A549 treated with CpdA at 1 μM for 4 hours (cell line): ENCODE measurements at places on chromosomes 6 and 20. TPM values are rescaled to one million over a fixed set of nuclear protein-coding genes. Genes with fewer than 3 reads are reported as not detected.

Gene COL9A3
- total RNA-seq: 0.40 to 0.72 TPM (median 0.50 TPM) in 5 replicates

Gene SCRT2
- total RNA-seq: not detected in 5 replicates

Gene KIF25
- 0.07 to 0.15 TPM in 2 of 5 replicates, not detected in the others for total RNA-seq

Gene F13A1
- not detected in 5 replicates for total RNA-seq

Gene PLN
- not detected in 5 replicates for total RNA-seq

Gene TGM3
- total RNA-seq: 0.03 to 0.21 TPM (median 0.07 TPM) in 3 of 5 replicates, not detected in the others

Gene PNLDC1
- total RNA-seq: 0.11 TPM in 1 of 5 replicates, not detected in the others

Gene SLC17A5
- 8.7 to 11.3 TPM (median 9.2 TPM) in 5 replicates for total RNA-seq

Gene TCP1
- 235 to 263 TPM (median 247 TPM) in 5 replicates for total RNA-seq

Gene WFDC9
- not detected in 5 replicates for total RNA-seq

Gene RRAGD
- 3.1 to 4.2 TPM (median 3.4 TPM) in 5 replicates for total RNA-seq

Gene BTNL2
- total RNA-seq: not detected in 5 replicates

Gene CRIP3
- 0.20 to 0.62 TPM (median 0.57 TPM) in 5 replicates for total RNA-seq

Gene HCRTR2
- not detected in 5 replicates for total RNA-seq

Gene LINC00237
- not detected in 5 replicates for total RNA-seq

Gene CASS4
- total RNA-seq: 0.03 to 0.09 TPM (median 0.08 TPM) in 3 of 5 replicates, not detected in the others
